ENCODE measurements at places on chromosomes 12 and 14. TPM values are rescaled to one million over a fixed set of nuclear protein-coding genes. Genes with fewer than 3 reads are reported as not detected.

- H3K4me3 ChIP-seq = no peak overlapping the region
- no peak for DNase-seq
- H3K27ac ChIP-seq = no peak overlapping the region
Observed at GRCh38 chr12:49198431-49199155, 9.7 kb upstream of the TUBA1A start.

DNA sequence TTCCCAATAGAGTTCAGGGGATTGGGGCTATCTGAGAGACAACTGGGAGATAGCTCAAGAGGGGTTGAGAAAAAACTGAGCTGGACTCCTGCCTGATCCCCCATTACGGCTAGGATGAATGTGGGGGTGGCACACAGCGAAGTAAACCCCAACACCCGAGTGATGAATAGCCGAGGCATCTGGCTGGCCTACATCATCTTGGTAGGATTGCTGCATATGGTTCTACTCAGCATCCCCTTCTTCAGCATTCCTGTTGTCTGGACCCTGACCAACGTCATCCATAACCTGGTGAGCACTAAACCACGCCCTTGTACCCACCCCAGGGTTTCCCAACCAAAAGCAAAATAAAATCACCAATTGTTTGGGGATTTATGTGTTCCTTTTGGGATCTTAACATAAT is 1.0 kb downstream of the ORMDL2 start:
- H3K36me3 ChIP-seq = peaks cover 70% of the 10 kb centered on the region
- H3K27ac ChIP-seq = no peak overlapping the region
- no peaks in the 10 kb centered on the region for H3K27me3 ChIP-seq
- DNase-seq = no peak

The KRR1 gene
- 69.0 TPM for polyA plus RNA-seq

DNA sequence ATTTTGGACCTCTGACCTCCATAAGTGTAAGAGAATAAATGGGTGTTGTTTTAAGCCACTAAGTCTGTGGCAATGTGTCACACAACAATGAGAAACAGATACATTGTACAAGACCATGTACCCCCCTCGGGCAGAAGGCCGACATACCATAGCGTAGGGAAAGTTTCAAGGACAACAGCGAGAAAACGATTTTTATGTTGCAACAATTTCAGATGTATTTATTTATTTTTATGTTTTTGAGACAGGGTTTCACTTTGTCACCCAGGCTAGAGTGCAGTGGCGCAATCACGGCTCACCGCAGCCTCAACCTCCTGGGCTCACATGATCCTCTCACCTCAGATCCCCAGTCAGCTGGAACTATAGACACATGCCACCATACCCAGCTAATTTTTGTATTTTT is 136.4 kb upstream of the NCOR2 start:
- peaks cover 80% of the 10 kb centered on the region for H3K27me3 ChIP-seq
- H3K36me3 ChIP-seq = no peaks in the 10 kb centered on the region
- no peak for DNase-seq
- H3K4me1 ChIP-seq = peaks cover 3% of the 10 kb centered on the region
- H3K27ac ChIP-seq = no peak overlapping the region

All from K562 (cell line).